B cell (primary cell): ENCODE measurements at places on chromosomes 1 and 21. TPM values are rescaled to one million over a fixed set of nuclear protein-coding genes. Genes with fewer than 3 reads are reported as not detected.
A peak's percentile ranks its signal among the peaks of the same experiment; 100 is the strongest.

DNA sequence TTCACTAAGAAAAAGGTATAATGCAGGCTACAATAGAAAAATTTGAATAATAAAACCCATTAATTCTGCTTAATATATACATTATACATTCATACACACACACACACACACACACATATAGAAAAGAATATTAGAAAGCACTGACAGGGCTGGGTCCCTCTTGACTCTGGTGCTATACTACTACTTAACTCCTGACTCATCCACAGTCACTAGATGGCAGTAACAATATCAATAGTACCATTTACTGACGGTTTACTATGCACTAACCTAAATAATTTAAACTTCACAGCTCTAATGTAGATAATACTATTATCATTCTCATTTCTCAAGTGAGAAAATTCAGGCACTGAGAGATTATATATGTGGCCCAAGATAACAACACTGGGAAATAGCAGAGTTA is 87.5 kb downstream of the COP1 start:
- no peak for DNase-seq

GRCh38 chr1:63318201-63318979 is 4.0 kb upstream of the FOXD3 start:
- DNase-seq: peak; percentile 33

GRCh38 chr1:63914706-63915105 is 140.9 kb downstream of the ROR1 start:
- no peak for DNase-seq

DNA sequence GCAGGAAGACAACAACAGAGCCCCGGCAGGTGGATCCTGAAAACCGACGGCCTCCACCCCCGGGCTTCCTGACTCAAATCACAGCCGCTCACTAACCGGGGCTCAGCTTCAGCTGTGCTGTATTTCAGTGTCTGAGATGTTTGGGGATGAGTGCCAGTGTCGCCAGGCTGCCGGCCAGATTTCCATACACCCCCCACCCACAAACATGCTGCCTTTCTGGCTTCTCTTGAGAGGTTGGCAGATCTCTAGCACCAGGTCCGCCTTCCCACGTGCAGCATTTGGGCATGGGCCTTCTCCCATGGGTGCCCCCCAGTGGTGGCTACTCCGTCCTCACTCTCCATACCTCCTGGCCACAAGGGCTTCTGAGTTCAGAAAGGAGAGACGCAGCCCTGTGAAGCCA is 34.8 kb downstream of the KCNAB2 start:
- DNase-seq: no peak

DNA sequence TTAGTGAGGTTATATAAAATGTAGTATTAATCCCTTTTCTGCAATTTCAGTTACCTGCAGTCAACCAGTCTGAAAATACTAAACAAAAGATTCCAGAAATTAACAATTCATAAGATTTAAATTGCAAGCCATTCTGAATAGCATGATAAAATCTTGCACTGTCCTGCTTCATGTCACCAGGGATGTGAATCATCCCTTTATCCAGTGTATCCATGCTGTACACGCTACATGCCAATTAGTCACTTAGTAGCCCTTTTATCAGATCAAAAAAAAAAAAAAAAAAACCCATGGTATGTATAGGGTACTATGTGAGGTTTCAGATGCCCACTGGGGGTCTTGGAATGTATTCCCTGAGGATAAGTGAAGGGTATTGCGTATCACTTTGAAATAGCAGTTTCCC is 191.3 kb upstream of the HP1BP3 start:
- no peak for DNase-seq

- DNase-seq: no peak
Measured at GRCh38 chr1:115404911-115405310, 66.9 kb upstream of the NGF start.

The MTHFR gene
- total RNA-seq: 109 and 114 TPM in 2 replicates

GRCh38 chr1:204225841-204226735 is 12.3 kb upstream of the GOLT1A start:
- DNase-seq: no peak

The CHD5 gene
- total RNA-seq: 0.07 and 0.20 TPM in 2 replicates

- no peak for DNase-seq
Measured at GRCh38 chr1:30692948-30693301, 30.5 kb downstream of the MATN1 start.

The KRTAP12-2 gene
- not detected in 2 replicates for total RNA-seq

- no peak for DNase-seq
Measured at GRCh38 chr21:36550761-36551160, 70.8 kb upstream of the CLDN14 start.

- DNase-seq: no peak
Measured at GRCh38 chr1:214469290-214469689, 82.1 kb downstream of the PTPN14 start.

- no peak for DNase-seq
Measured at GRCh38 chr21:26813426-26813998, 31.7 kb downstream of the ADAMTS1 start.

GRCh38 chr1:245648749-245649522 is 494.2 kb downstream of the KIF26B start:
- DNase-seq: no peak

The TMCO4 gene
- total RNA-seq: 30.4 and 31.3 TPM in 2 replicates

The LCE1E gene
- total RNA-seq: not detected in 2 replicates

GRCh38 chr1:183191833-183192232 is 5.8 kb downstream of the LAMC2 start:
- no peak for DNase-seq

DNA sequence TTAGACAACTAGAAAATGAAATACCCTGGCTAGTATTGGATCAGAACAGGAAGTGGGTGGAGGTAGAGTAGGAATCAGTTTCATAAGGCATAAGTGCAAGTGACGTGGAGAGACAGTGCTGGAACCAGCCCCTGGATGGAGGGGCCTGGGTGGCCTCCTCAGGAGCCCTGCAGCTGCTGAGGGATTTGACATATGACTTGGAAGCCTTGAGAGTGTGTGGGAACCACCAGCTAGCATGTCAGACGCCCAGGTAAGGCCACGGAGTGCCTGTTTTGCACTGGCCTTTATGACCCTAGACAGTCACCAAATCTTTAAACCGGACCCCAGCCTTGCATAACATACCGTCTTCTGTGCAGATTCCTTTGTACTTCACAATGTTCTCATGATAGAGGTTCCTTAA is 94.4 kb downstream of the RAVER2 start:
- no peak for DNase-seq

The FCN3 gene
- total RNA-seq: not detected in 2 replicates

- DNase-seq: no peak
Measured at GRCh38 chr1:164564378-164564777, 5.4 kb downstream of the PBX1 start.

GRCh38 chr1:16211824-16212223 is 628 bp downstream of the ARHGEF19 start:
- no peak for DNase-seq

The CD247 gene
- 2.5 and 5.2 TPM in 2 replicates for total RNA-seq

- DNase-seq: no peak
Measured at GRCh38 chr1:72442262-72442661, 159.9 kb upstream of the NEGR1 start.

DNA sequence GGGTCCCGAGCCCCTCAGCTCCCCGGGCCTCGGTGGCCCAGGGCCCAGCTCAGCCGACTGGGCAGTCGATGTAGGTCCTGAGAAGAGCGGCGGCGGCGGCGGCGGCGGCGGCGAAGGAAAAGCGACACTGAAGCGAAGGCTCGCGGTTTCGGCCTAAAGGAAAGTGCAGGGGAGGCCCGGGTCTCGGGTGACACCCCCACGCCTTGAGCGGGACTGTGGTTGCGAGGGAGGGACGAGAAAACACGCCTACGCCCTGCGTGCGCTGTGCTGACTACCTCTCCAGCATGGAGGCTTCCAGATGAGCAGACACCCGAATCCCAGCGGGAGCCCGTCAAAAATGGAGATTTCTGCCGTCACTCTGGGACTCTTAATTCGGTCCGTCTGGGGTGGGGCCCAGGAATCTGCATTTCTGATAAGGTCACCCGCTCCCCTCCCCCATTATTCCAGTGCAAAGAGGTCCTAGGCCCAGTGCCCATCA is 31.2 kb downstream of the DNTTIP2 start:
- peak; percentile 86 for DNase-seq

The PTAFR gene
- total RNA-seq: 4.7 and 5.9 TPM in 2 replicates

DNA sequence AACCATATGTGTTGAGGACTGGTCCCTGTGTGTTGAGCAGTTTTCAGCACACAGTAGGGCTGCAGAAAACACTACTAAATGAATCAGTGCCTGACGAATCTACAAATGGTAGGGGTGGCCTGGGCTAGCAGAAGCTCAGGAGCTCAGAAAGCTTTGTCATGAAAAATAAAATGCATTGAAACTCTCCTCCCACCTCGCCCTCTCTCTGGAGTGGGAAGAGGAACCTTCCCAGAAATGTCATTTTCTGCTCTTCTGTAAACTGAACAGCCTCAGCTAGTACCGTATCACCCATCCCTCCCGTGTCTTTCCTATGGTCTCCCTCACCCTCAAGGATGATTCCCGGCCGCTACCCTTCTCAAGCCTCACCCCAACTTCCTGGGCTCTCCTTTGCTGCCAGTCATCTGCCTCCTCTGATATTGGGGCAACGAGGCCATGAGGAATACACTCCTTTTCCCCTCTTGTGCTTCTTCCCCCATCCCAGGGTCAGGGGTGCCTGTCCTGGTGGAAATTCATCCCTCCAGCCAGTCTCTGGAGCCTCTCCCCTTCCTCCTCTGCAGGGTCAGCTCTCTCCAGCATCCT is 734.5 kb downstream of the PTPRU start:
- no peak for DNase-seq

The LORICRIN gene
- total RNA-seq: 0.39 TPM in 1 of 2 replicates, not detected in the other

The FCRL2 gene
- total RNA-seq: 78.3 and 81.0 TPM in 2 replicates

GRCh38 chr1:214067853-214068703 is 80.3 kb downstream of the PROX1 start:
- no peak for DNase-seq

The ZFP69 gene
- total RNA-seq: 7.5 TPM in 2 replicates

The MYOC gene
- total RNA-seq: not detected in 2 replicates

The MX1 gene
- 61.8 and 62.9 TPM in 2 replicates for total RNA-seq

The GIPC2 gene
- total RNA-seq: not detected in 2 replicates

- DNase-seq: peak; percentile 68
Measured at GRCh38 chr1:244209955-244210354, 158.9 kb downstream of the ZBTB18 start.

DNA sequence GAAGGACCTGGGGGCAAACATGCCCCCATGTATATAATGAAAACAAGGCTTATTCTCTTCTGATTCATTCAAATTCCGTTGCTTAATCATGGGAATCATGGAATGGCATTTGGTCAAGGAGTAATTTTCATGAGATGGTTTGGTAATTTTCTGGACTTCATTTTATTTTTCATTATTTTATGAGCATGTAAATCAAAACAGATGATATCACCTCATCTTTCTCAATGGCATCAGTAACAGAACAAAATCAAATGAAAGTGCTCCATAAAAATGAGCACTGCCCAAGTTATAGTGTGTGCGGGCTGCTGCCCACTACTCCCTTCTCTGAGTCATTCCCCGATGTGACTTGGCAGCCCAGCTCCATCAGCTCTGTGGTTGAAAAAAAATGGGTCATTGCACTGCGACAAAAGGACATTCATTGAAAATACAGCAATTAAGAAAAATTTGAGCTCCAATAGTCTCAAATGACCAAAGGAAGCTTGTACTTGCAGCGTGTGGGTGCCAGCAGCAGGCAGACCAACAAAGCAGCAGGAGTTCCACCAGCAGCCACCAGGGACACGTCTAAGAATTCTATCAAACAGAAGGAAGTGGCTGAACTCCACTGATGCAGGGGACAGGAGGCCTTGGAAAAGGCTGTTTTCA is 84.3 kb upstream of the VAV3 start:
- DNase-seq: peak; percentile 52
